ENCODE measurements at places on chromosomes 11 and 22.

- DNase-seq, result no peak
These were observed 15.8 kb downstream of the MYEOV start for GRCh38 chr11:69309631-69310280.

DNA sequence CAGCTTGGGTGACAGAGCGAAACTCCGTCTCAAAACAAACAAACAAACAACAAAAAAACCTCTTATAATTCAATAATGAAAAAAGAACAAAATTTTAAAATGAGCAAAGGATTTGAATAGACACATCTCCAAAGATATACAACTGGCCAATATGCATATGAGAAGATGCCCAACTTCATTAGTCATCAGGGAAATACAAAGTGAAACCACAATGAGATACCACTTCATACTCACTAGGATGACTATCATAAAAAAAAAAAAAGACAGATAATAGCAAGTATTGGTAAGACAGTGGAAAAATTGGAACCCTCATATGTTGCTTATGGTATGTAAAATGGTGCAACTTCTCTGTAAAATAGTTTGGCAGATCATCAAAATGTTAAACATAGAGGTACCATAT is 28.7 kb upstream of the BARX2 start:
- no peak for DNase-seq

- no peak for DNase-seq
These were observed 1306.0 kb downstream of the TBC1D22A start for GRCh38 chr22:48068323-48068885.

DNA sequence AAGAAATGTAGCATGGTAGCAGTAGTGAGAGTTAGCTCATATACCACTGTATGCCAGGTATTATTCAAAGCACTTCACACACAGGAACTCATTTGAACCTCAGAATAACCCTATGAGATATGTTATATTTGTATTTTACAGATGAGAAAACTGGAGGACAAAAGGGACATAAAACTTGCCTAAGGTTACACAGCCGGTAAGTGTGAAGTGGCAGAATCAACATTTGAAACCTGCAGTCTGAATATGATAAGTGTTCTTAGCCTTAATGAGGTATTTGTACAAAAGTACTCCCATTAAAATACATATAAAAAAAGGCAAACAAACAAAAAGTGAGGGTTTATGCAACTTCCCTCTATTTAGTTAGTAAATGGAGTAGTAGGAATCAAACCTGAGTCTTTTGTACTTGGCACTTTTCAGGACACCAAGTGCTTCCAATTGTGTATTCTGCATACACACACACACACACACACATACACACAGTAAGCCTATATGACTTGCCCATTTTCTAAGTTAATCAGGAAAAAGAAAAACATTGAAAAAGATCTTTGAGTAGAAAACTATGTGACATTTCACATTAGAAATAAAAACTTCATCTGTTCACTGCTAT is 223.9 kb upstream of the FOLH1 start:
- no peak for DNase-seq

DNA sequence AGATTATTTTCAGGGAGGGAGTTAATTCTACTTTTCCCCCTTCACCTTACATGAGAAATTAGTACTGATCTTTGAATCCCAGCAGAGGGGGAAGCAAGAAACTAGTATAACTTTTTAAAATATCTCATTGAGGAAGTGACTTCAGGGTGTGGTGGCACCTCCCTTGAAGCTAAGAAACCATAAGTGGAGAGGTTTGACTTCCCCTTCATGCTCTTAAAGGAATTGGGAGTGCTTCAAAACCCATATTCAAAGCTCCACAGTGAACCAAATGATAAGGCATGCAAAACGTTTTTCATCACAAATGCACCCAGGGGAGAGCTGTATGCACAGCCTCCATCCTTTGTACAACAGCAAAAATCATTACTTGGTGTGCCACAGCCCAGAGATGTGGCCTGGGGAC is 540 bp downstream of the MS4A14 start:
- DNase-seq, result no peak

- DNase-seq, result no peak
These were observed 802.3 kb upstream of the ARHGAP42 start for GRCh38 chr11:99884750-99885149.

GRCh38 chr11:73137262-73137943 is 4.7 kb downstream of the FCHSD2 start:
- no peak for DNase-seq

DNA sequence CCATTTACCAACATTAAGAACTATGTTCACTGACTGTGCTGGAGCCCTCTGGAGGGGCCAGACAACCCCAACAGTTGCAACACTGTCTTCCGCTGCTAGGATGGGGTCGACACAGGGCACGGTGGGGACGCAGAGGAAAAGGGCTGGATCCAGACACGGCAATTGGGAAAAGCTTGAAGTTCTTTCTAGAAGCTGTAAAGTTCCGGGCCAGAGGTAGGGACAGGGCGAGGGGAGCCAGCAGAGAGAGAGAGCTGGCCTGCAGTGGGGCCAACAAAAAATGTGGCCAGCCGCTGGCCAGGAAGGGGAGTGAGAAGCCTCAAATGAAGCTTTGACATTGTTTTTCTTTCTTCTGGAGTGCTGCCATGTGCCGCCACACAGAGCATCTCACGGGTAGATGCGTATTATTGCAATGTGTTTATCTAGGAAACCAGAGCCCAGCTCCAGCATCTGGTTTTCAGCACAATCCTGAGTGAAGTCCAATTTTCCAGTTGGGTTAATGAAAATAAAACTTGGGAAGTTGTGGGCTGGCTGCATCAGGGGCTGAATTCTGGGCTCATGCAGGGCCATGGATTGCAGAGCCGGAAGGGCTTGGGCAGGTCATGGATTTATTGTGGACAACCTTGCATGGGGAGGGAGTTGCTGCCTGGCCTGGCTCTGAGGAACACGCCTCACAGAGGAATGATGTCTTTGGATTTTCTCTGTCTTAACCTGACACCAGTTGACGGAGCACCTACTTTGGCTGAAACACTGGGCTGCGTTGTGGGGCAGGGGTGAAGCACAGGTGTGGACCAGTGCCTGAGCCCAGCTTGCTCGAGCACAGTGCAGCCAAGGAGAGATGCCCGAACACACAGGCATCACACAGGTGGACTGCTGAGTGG is 67.6 kb upstream of the AMPD3 start:
- DNase-seq, result no peak

- DNase-seq, result no peak
These were observed 113.6 kb downstream of the LDLRAD3 start for GRCh38 chr11:36057379-36058042.

DNA sequence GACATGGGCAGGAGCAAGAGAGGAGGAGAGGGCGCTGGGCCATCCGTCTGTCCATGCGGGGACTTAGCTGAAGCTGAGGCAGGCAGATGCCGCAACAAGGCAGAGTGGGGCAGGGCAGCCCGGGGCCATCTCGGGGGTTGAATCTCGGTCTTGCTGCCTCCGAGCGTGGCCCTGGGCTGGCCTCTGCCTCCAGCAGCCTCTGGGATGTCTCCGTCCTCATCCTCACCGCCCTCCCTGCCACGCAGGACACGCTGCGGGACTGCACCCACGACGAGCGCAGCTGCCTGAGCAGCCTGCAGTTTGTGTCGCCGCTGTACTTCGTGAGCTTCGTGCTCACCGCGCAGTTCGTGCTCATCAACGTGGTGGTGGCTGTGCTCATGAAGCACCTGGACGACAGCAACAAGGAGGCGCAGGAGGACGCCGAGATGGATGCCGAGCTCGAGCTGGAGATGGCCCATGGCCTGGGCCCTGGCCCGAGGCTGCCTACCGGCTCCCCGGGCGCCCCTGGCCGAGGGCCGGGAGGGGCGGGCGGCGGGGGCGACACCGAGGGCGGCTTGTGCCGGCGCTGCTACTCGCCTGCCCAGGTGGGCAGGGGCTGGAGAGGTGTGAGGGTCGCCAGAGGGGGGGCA is 108.4 kb downstream of the CACNA1I start:
- DNase-seq, result no peak

DNA sequence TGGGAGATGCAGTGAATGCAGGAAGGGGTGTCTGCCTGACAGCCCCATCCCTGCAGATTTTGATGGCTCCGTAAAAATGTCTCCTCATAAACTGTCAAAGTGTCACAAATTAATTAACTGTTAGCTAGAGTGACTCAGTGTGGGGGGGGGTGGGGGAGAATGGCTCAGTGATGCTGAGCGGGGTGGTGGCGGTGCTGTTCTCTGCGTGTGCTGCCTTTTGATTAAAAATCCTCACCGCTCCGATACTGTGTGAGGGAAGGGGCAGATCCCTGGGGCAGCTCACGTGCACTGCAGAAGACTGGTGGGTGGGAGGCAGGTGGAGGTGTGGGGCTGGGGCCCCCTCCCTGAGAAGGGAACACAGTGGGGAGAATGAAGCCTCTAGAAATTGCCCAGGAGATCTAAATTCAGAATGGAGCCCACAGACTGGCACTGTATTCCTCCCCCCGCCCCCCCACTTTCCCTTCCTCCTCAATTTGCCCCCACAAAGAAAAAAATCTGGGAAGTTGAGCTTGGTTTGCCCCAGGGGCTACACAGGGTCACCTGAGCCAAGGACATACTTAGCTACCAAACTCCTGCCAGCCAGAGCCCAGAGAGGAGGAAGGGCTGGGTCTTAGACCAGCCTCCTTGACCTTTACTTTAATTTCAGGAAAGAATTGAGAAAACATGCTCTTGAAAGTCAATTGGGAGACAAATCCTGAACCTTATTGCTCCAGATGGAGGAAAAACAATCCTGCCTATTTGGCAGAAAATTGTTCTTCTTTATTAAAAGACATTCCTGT is 39.8 kb downstream of the DRD2 start:
- DNase-seq, result no peak

DNA sequence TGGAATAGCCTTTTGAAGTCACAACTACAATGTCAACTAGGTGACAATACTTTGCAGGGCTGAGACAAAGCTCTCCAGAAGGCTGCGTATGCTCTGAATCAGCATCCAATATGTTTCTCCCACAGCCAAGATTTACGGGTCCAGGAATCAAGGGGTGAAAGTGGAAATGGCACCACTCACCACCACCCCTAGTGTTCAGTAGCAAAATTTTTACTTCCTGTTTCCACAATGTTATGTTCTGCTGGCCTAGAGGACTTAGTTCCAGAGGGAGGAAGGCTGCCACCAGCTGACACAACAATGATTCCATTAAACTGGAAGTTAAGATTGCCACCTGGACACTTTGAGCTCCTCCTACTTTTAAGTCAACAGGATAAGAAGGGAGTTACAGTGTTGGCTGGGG is 68.5 kb upstream of the MPEG1 start:
- DNase-seq, result no peak

GRCh38 chr11:72111300-72112142 is 974 bp downstream of the ANAPC15 start:
- no peak for DNase-seq

DNA sequence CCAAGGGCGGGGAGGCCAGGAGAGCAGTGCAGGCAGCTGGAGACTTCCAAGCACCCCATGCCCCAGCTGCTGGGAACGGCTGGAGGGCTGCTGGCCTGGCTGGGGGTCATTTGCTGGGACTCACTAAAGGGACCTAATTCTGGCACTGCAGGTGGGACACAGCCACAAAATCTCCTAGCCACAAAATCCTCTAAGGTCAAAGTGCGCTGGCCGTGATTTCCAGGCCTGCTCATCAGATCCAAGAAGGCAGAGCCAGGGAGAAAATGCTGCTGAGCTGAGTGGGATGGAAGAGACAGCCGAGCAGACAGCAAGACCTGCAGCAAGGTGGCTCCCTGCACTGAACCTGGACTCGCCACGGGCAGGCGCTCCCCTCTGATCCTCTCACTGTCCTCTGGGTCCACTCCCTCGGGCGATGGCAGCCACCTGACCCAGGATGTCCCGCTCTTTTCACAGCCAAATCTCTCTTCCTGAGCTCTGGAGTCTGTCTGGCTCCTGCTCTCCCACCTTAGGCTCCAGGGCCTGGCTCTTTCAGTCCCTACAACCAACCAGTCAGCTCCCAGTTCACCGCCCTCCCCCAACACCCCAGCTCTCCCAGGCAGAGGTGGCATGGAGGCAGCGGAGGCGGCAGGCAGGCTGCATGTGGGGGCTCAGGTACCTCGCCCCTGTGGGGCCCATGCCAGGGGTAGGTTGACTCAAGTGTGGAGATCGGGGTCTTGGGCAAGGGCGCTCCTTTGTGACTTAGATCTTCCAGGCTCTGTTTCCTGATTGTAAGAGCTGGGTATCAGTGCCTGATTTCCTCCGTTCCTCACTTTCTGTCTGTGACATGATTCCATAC is 14.5 kb downstream of the OVOL1 start:
- DNase-seq, result no peak

DNA sequence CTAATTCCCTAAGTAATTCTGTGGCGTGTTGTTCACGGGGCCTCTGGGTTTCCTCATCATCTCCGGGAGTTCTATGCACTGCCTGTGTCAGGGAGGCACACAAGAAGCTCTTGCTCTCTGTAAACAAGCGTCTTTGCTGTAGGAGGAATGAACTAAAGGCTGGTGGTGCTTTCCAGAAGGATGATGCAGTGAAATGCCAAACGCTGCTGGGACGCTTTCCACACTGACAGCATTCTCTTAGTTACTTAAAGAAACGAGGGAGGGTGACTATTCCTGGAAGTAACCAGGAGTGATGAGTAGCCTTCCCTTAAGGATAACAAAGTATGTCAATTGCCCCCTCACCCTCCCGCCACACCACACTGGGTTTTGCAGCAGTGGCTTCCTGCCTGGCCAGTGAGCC is 38.5 kb upstream of the NUP50 start:
- no peak for DNase-seq

GRCh38 chr11:69398529-69399492 is 82.7 kb upstream of the LINC01488 start:
- DNase-seq, result no peak

- no peak for DNase-seq
These were observed 13.0 kb upstream of the CXCR5 start for GRCh38 chr11:118870396-118871343.

DNA sequence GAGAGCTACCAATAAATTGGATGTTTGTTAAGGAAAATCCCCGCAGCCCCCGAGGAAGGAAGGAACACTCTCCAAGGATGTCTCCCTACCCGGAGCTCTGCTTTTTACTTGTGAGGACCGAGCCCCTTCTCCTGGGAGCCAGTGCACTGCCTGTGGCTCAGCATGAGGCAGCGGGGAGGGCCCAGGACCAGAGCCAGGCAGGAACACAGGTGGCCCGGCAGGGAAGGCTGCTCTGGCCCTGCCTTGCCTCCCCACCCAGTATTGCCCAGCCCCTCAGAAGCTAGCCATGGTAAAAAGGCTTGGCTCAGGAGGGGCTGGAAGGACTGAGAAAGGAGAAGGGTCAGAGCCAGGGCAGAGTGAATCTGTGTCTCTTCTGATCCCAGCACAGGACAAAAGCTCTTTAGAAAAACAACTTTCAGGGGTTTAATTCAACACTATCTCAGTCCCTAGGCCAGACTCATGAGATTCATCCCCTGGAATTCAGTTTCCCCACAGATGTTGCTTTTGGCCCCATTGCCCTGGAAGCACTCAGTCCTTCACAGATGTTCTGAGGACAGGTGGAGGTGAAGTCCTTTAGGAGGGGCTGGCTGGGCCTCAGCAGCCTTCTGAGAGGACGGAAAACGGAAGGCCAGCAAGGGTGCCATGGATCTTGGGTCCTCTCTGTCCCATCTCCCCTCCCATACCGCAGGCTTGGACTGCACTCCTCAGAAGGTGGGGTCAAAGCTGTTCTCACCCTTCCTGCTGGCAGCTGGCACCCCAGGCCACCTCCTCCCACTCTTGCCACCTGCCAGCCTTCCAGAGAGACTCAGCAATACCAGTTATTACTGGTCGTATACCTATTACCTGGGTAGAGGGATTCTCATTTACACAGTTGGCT is 318.9 kb downstream of the NTM start:
- no peak for DNase-seq

- DNase-seq, result no peak
These were observed 18.0 kb downstream of the TBRG1 start for GRCh38 chr11:124640666-124641065.

GRCh38 chr11:20775331-20775730 is 105.9 kb downstream of the NELL1 start:
- DNase-seq, result no peak
